ENCODE measurements at places on chromosomes 11 and 22. TPM values are rescaled to one million over a fixed set of nuclear protein-coding genes. Genes with fewer than 3 reads are reported as not detected.

Gene OR9I1
- total RNA-seq, result not detected

GRCh38 chr22:21634081-21634480 lies 1.5 kb downstream of the CCDC116 start:
- no peak for DNase-seq

Gene TRIM48
- 3.0 TPM for total RNA-seq

GRCh38 chr11:75428281-75428724 lies 4.7 kb downstream of the KLHL35 start:
- no peak for DNase-seq

GRCh38 chr11:62046568-62047100 lies 77.2 kb upstream of the INCENP start:
- no peak for DNase-seq

GRCh38 chr11:123707606-123708205 lies 33.8 kb downstream of the ZNF202 start:
- peak; percentile 78 for DNase-seq

- no peak for DNase-seq
Measured at GRCh38 chr11:34345540-34345876, 12.3 kb downstream of the ABTB2 start.

DNA sequence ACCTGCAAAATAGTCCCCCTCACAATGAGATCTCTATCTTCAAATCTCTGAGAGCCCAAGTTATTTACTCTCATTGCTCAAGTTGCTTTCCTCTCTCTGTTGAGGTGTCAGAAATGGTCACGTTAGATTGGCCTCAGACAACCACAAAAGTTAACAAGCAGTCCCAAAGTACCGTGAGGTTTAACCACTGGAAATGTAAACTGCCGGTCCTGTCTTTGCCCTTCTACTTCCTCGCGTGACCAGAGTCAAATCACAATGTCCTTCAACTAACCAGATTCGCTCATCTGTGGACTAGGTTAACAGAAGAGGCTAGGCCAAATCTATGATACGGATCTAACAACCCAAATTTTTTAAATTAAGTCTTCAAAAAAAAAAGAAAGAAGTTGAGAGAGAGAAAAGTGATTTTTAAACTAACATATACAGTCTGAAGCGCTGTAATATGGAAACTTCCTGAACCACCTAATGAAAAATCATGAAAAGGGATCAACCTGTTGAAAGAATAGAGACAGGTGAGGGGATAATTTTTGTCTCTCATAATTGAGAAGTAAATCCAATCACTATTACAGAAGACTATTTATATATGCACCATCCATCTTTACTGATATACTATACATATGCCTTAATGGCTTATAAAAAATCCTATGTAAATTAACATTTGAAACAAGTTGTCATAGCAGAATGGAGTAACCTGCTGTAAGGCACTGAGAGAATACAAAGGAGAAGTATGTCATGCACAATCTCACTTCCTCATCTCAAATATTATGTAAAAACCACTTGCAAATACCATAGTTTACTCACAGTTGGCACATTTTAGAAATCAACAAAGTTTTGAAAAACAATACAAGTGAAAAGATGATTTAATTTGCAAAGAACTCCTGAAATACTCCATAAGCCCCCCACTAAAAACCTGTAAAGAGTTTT lies 3.3 kb upstream of the JAML start:
- DNase-seq, result no peak

DNA sequence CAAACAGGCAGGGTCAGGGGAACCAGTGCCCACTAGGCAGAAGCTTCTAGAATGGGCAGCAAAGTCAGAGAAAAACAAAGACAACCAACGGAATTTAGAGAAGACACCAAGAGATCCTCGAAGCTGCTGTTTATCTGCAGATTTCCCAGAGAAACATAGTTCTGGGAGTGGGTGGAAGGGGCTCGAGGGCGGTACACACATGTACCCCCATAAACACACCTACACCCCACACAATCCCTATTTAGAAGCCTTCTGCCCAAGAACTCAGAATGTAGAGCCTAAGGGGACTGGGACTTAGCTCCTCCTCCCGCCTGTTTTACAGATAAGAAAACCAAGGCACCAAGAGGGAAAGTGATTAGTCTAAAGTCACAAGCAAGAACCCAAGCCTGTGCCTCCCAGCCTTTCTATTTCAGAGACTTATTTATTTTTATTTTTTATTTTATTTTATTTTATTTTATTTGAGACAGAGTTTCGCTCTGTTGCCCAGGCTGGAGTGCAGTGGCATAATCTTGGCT lies 6.4 kb downstream of the NPTXR start:
- no peak for DNase-seq

GRCh38 chr11:70066628-70067027 lies 11.5 kb upstream of the ANO1 start:
- DNase-seq, result no peak

GRCh38 chr22:39577366-39577765 lies 6.8 kb downstream of the CACNA1I start:
- DNase-seq, result no peak

DNA sequence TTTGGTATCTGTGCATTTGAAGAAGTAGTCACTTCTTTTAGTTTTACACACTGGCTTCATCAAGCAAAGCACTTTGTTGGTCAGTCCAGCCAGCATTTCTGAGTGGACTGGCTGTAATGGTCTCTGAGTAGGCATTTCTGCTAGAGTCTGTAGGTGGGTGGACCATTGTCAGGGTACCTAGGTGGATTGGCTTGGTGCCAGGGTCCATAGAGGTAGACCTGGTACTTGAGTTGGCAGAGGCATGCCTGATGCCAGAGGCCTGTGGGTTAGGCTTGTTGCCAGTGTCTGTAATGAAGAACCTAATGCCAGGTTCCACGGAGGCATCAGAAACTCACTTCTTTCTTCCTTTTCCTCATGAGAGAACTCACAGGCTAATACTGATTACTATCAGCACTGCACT lies 157.9 kb upstream of the C11orf87 start:
- no peak for DNase-seq

- peak; percentile 74 for DNase-seq
Measured at GRCh38 chr11:65471447-65471891, 27.4 kb upstream of the MALAT1 start.

- no peak for DNase-seq
Measured at GRCh38 chr11:72244361-72245262, 636 bp upstream of the PHOX2A start.

GRCh38 chr11:62612366-62613290 lies at the start of the genes EML3 and ROM1:
EML3 (minus strand) TSS chr11:62612775; CDS start chr11:62612457, 318 bp downstream.
ROM1 (plus strand) TSS chr11:62613257; CDS start chr11:62613282, 25 bp downstream.
- DNase-seq, result peak; percentile 78

- DNase-seq, result no peak
Measured at GRCh38 chr11:88590361-88590760, 252.8 kb upstream of the CTSC start.

GRCh38 chr22:16956290-16956689 lies 51.7 kb downstream of the GAB4 start:
- DNase-seq, result no peak

DNA sequence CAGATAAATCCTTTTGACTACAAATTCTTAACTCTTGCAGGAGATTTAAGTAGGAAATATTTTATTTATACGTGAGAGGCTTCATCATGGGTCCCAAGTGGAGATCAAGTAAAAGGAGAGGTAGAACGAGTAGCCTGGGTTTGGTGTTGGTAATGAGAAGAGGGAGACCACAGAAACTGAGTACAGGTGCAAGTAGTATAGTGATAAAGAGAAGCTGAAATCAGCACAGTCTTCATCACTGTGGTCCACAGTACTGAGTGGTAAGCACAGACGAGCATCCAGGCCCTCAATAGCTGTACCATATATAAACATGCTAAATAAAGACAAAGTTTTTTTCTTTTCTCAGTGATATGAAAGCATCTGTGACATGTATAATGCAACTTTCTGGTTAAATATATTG lies 5.8 kb upstream of the OR52E5 start:
- no peak for DNase-seq

Gene ADAMTS15
- not detected for total RNA-seq

- no peak for DNase-seq
Measured at GRCh38 chr22:46848197-46848596, 85.7 kb downstream of the TBC1D22A start.

- no peak for DNase-seq
Measured at GRCh38 chr22:19120829-19121630, 1.2 kb downstream of the DGCR2 start.

- DNase-seq, result no peak
Measured at GRCh38 chr22:40741116-40741515, 61.8 kb downstream of the MCHR1 start.

Gene KCNJ1
- not detected for total RNA-seq

All from SK-MEL-5 (cell line).